ENCODE measurements at places on chromosomes 7 and 10. TPM values are rescaled to one million over a fixed set of nuclear protein-coding genes. Genes with fewer than 3 reads are reported as not detected.

Gene SUN3
- total RNA-seq: not detected

Gene COPS6
- total RNA-seq: 158 TPM

Gene PPP1R17
- total RNA-seq: not detected

Gene UPK3B
- not detected for total RNA-seq

GRCh38 chr10:3640816-3641215 lies 144.2 kb downstream of the KLF6 start:
- no peak for DNase-seq

DNA sequence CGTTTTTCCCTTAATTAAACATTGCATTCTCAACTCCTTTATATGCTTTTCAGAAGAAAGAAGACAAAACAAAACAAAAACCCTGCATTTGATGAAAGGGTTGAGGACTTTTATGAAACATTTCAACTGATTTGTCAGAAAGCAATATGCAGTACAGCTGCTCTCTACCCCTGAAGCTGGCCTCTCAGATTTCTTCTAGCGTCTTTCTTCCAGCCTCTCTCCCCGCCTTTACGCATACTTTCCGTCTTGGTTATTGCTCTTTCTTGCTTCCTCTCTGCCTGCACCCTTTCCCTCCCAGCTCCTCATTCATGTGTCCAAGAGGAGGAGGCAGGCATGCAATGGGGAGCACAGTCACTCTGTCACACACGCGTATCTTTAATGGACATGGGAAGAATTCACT lies 91.0 kb upstream of the COL1A2 start:
- DNase-seq: peak; percentile 84

- DNase-seq: no peak
These were observed 41.0 kb downstream of the PRF1 start for GRCh38 chr10:70561558-70561957.

GRCh38 chr10:1434912-1435692 lies 302.2 kb downstream of the ADARB2 start:
- DNase-seq: no peak

- no peak for DNase-seq
These were observed 52.1 kb upstream of the NME8 start for GRCh38 chr7:37796138-37796775.

DNA sequence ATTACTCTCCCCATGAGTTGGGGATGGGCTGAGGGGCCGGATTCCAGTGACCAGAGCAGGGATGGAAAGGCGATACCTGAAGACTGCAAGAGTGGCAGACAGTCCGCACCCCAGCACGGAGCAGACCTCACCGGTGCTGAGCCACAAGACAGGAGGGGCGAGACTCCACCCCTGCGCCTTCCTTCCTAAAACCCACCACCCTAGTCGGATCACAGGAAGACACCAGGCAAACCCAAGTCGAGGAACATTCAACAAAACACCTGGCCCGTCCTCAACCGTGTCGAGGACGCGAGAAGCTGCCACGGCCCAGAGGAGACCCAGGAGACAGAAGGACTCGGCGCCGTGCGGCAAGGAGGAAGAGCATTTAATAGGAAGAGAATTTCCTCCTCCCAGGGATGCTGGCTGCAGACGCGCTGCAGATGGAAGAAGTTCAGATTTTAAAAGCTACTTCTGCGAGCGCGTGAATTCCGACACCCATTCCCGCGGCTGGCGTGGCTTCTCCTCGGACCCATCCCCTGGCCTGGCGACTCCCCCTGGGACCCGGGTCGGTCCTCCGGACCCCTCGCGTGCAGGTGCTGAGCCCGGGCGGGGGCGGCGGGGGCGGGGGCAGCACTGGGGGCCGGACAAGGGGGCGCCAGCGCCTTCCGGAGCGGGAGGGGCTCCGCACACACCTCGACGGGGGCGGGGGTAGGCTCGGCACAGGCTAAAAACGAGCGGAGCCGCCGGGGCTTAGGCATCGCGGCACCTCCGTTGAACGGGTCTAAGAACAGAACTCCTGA lies 563 bp upstream of the UTF1 start:
- no peak for DNase-seq

GRCh38 chr7:80838643-80839042 lies 80.2 kb downstream of the SEMA3C start:
- no peak for DNase-seq

DNA sequence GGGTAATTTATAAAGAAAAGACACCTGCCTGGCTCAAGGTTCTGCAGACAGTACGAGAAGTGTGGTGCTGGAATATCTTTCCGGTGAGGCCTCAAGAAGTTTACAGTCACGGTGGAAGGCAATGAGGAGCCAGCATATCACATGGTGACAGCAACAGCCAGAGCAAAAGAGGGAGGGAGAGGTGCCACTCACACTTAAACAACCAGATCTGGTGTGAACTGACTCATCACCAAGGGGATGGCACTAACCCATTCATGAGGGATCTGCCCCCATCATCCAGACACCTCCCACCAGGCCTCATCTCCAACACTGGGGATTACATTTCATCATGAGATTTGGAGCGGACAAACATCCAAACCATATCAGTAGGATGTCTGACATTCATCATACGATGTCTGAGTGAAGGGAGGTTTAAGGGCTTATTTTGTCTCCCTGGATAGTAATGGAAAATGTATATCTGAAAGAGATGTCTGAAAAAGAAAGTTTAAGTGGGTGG lies 23.5 kb upstream of the KBTBD2 start:
- no peak for DNase-seq

GRCh38 chr10:43079856-43080255 lies 3.0 kb downstream of the RET start:
- DNase-seq: no peak

DNA sequence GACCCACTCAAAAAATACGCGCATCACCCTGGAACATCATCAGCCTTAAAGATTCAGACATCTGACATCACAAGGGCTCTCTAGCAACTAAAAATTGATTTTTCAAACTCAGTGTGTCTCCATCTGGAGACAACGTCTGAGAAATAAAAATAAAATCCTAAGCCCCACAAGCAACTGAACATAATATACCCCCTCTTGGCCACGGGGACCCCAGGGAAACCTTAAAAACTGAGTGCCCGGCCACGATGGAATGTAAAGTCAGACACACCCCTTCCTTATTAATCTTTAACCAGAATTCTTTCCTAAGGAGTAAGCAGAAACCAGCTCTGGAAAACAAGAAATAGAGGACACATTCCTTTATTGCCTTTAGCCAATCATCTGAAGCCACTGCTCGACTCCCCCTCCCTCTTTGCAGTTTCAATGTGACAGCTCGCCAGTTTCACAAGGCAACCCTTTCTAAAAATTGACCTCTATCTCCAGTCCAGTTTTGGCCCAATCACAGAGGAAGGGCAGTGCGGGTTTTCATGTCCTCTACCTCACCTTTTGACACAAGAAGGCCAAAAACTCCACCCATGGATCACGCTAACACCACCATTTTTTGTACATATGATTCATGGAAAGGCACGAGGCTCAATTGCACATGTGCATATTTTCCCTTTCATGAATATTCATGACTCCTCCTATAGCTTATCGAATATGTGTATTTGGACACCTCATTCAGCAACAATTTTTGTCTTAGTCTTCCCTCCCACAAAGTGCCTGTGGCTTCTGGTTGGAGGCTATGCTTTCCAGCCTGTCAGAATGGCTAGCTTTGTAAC lies 24.2 kb downstream of the IFIT3 start:
- DNase-seq: peak; percentile 98
